OCI-LY7 (cell line): ENCODE measurements at places on chromosomes 6 and 20. TPM values are rescaled to one million over a fixed set of nuclear protein-coding genes. Genes with fewer than 3 reads are reported as not detected.

ABHD16B gene
- total RNA-seq: 0.29 TPM in 1 of 2 replicates, not detected in the other

TAB2 gene
- total RNA-seq: 35.8 and 39.4 TPM in 2 replicates

SLC35D3 gene
- not detected in 2 replicates for total RNA-seq

C6orf58 gene
- not detected in 2 replicates for total RNA-seq

DNA sequence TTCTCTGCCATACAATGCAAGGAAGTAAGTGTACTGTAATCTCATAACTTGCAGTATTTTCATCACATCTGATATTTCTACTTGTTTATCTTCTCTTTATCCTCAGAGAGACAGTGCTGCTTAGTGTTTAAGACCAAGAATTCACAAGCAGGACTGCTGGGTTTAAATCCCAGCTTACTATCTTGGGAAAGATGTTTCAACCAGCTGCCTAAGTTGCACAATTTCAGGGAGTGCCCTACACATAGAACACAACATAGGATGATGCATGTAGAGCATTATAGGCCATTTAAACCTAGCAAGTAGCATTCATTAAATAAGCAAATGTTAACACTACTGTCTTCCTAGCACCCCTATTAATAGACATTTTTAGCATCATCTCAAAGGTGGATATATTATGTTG is 205.2 kb upstream of the CEP162 start:
- no peak for DNase-seq

- DNase-seq: no peak
Observed at GRCh38 chr20:56896447-56896846, 267.3 kb downstream of the TFAP2C start.

DNA sequence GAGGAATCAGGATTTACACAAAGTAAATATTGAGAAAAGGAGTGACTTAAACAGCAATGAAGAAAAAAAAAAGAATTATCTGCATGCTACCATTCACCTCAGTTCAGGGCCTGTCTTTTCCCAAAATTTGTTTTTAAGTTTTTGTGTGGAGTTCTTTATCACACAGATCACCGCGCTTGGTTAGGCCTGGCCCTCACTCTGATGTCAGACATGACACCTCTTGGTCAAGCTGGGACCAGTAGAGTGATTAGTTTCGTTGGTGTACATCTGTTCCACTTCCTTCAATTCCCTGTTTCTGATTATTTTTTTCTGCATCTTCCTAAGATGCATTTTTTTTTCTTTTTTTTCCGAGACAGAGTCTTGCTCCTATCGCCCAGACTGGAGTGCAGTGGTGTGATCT is 34.9 kb upstream of the HIVEP1 start:
- no peak for DNase-seq
